Vein endothelial cell (primary cell): ENCODE measurements at places on chromosomes 3 and 15. TPM values are rescaled to one million over a fixed set of nuclear protein-coding genes. Genes with fewer than 3 reads are reported as not detected.

SUCNR1 gene
- total RNA-seq = 0.10 TPM in 1 of 2 replicates, not detected in the other

SI gene
- total RNA-seq = not detected in 2 replicates

DISP2 gene
- total RNA-seq = under 0.01 and 0.10 TPM in 2 replicates

COL6A5 gene
- total RNA-seq = not detected in 2 replicates

CLDN16 gene
- total RNA-seq = under 0.01 TPM in 2 replicates

CLDN18 gene
- not detected in 2 replicates for total RNA-seq

XYLB gene
- 3.5 and 3.9 TPM in 2 replicates for total RNA-seq

ATG7 gene
- total RNA-seq = 89.3 and 113 TPM in 2 replicates
